Kidney tubule cell (primary cell): ENCODE measurements at places on chromosomes 11 and 22.
A peak's percentile ranks its signal among the peaks of the same experiment; 100 is the strongest.

GRCh38 chr22:18055619-18056160 is 22.1 kb upstream of the PEX26 start:
- no peak for DNase-seq

DNA sequence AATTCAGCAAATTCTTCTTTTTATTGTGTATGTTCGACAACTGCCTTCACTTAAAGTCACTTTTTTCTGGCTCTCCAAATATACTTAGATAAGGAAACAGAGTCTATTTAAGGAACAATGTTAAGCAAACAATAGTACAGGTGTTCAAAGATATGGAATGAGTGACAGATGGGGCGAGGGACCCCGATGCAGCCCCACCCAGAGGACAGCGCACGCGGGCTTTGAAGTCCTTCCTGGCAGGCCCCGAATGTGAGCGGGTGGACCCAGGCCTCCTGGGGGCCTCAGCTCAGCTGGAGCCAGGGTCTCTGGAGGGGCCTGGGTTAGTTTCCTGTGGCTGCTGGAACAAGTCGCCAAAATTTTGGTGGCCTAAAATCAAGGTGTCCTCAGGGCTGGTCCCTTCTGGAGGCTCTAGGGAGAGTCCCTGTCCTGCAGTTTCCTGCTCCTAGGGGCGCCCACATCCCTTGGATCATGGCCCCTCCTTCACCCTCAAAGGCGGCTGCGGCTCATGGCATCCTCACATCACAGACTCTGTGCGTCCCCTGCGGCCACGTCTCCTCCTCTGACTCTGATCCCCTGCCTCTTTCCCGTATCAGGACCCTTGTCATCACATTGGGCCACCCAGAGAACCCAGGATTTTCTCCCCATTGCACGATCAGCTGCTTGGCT is 40.6 kb upstream of the KCNQ1OT1 start:
- no peak for DNase-seq

DNA sequence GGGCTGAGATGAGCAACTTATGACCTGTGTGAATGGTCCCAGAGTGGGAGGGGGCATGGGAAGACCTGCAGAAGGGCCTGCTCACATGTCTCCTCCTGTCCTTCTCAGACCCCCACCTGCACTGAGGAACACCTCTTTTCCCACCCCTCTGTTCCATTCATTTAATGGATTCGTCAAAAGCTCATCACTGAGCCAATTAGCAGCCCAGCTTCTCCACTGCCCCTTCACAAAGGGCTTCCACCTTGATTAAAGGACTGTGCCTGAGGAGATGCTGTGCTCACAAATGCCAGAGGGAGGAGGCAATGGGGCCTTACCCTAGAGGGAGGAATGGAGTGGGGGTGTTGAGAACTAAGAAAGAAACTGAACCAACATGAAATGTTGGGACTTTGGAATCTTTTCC is 14.0 kb upstream of the CDON start:
- no peak for DNase-seq

- DNase-seq: peak; percentile 14
These were observed 295.6 kb downstream of the DDX10 start for GRCh38 chr11:108960501-108960900.

DNA sequence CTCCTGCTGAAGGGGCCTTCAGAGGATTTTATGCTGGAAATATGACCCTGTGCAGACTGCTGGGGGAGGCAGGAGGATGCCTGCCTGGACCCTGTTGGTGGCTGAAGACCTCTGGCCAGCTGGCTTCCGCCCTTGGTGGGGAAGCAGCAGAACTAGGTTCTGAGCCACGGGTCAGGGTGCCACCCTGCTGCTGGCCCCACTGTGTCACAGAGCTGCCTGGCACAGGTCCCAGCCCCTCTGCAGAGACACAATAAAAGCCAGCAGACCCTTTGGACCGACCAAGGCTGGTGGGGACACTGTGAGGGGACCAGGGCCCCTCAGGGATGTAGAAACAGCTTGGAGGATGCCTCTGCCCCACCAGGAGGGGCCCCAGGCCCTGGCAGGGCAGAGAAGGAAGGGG is 6.9 kb upstream of the SREBF2 start:
- no peak for DNase-seq

GRCh38 chr11:46290598-46291309 is 13.3 kb downstream of the CREB3L1 start:
- DNase-seq: peak; percentile 91

DNA sequence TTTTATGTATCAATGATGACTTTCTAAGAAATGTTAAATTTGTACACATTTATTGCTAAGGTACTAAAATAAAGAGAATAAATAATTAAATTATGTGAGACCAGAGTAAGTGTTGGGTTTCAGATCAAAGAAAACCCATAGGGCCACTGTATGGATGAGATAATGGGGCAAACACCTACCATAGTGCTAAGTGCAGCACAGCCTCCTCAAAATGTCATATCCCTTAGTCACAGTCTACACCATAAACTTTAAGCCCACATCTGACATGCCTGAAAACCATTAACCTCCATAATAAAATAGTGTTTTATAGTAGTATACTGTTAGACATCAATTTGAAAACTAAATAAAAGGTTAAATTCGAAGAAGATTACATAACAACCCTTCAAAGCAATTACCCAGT is 37.5 kb downstream of the SESN3 start:
- DNase-seq: no peak

GRCh38 chr11:8206251-8207079 is 37.6 kb upstream of the RIC3 start:
- no peak for DNase-seq

DNA sequence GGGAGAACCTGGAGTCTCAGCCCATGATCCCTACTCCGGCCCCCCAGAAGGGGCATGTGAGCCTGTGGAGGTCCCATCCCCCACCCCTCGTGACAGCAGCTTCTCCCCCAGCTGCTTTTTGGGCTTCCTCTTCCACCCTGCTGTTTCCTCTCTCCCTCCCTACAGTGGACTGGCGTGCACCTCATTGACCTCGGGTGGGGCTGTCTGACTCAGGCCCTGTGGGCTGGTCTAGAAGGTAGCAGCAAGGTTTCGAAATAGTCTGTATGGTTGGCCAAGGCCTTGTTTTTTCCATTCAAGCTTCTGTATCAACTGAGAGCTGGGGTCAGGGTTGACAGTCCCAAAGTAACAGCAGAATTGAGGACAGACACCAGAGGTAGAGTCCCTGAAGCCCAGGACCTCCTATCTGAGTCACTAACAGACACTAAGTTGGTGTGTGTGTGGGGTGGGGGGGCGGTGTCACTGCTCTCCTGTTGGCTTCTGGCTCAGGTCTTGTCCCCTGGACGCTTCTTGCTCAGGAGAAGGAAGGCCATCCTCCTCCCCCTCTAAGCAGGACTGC is 7.7 kb downstream of the SLC37A2 start:
- DNase-seq: peak; percentile 66
